ENCODE measurements at places on chromosomes 11 and 22. TPM values are rescaled to one million over a fixed set of nuclear protein-coding genes. Genes with fewer than 3 reads are reported as not detected.

GRCh38 chr11:230431-230830 lies 5.7 kb downstream of the SIRT3 start:
- no peak for DNase-seq

DNA sequence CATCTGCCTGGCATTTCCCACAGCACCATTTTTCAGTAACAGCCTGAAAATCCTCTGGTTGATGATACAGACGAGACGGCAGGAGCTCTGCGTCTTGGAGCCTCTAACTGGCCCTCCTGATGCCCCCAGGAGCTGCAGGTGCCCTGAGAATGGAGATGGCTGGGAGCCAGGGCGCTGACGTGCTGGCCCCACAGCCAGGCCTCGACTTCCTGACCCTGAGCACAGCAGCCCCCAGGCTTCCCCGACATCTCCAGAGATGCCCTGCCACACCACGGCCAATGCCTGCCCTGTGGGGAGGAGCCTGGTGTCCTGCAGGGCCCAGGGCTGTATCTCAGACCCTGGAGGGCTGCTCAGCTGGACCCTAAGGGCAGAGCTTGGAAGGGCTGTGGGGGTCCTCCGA lies 21.5 kb downstream of the TOLLIP start:
- no peak for DNase-seq

DNA sequence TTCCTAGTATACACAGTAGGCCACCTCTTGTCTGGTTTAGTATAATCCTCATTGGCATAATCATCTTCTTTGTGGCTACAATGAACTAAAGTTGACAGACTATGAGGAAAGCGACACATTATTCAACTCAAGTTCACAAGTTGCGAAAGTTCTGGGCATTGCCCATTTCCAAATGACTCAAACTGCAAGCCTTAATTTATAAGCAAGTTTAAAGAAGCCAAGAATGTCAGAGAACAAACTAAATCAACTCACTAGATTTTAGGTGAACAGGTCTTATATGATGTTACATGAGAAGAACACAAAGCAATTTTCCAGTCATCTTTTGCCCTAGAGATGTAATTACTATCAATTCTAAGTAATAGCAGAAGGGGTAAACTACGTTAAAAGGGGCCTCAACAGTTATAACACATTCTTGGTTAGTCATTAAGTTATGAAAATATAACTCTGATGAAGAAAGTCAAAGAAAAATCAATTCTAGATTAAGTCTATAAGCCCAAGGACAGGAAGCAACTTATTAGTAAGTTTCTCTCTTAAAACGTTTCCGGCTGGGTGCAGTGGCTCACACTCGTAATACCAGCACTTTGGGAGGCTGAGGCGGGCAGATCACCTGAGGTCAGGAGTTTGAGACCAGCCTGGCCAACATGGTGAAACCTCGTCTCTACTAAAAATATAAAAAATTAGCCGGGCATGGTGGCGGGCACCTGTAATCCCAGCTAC lies 21.5 kb downstream of the PICALM start:
- no peak for DNase-seq

GRCh38 chr11:59857439-59858434 lies 8.6 kb downstream of the TCN1 start:
- no peak for DNase-seq

Gene PYGM
- 55.6 TPM for total RNA-seq

GRCh38 chr11:66277471-66278362 lies at the start of gene CNIH2:
TSS of gene CNIH2 (plus strand) at chr11:66278175. CDS start at chr11:66278457, 282 bp downstream.
- DNase-seq: peak; percentile 79

DNA sequence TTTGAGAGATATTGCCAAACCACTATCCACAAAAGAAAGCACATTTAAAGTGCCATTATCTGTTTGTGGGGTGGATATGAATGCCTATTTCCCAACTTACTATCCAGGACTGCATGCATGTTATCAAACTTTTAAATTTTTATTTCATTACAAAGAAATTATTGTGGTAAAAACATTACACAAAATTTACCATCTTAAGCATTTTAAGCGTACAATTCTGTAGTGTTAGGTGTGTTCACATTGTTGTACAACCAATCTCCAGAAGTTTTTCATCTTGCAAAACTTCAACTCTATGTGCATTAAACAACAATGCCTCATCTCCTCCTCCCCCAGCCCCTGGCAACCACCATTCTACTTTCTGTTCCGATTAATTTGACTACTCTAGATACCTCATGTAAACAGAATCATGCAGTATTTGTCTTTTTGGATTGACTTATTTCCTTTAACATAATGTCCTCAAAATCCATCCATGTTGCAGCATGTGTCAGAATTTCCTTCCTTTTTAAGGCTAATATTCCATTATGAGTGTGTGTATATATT lies 17.6 kb upstream of the CD44 start:
- DNase-seq: no peak

Gene OR51E2
- total RNA-seq: not detected

DNA sequence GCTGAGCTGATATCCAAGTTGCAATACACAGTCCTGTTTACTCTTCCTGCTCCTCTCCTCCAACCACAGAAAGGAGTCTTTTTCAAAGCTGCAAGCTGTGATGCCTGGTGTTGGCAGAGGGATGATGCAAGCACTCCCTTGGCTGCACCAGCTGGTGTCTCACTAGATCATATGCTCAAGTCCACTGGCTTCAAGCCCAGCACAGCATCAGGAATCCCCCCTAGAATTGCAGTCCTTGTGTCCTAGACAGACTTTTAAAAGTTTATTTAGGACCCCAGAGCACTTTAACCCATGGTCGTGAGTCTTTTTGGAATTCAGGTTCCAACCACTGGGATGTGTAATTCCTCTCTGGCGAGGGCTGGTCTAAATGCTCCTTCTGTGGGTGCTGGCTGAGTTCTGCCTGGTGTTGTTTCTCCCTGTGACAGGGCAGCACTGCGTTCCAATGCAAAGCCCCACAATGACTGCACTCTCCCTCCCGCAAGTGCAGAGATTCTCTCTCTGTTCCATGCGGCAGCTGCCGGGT lies 1.9 kb upstream of the HEPN1 start:
- no peak for DNase-seq

Gene C11orf42
- not detected for total RNA-seq

Gene SCGB1C1
- total RNA-seq: not detected

- DNase-seq: no peak
Observed at GRCh38 chr11:87897071-87897470, 278.2 kb downstream of the RAB38 start.

- DNase-seq: peak; percentile 86
Observed at GRCh38 chr11:19633276-19633675, 79.4 kb upstream of the NAV2 start.

DNA sequence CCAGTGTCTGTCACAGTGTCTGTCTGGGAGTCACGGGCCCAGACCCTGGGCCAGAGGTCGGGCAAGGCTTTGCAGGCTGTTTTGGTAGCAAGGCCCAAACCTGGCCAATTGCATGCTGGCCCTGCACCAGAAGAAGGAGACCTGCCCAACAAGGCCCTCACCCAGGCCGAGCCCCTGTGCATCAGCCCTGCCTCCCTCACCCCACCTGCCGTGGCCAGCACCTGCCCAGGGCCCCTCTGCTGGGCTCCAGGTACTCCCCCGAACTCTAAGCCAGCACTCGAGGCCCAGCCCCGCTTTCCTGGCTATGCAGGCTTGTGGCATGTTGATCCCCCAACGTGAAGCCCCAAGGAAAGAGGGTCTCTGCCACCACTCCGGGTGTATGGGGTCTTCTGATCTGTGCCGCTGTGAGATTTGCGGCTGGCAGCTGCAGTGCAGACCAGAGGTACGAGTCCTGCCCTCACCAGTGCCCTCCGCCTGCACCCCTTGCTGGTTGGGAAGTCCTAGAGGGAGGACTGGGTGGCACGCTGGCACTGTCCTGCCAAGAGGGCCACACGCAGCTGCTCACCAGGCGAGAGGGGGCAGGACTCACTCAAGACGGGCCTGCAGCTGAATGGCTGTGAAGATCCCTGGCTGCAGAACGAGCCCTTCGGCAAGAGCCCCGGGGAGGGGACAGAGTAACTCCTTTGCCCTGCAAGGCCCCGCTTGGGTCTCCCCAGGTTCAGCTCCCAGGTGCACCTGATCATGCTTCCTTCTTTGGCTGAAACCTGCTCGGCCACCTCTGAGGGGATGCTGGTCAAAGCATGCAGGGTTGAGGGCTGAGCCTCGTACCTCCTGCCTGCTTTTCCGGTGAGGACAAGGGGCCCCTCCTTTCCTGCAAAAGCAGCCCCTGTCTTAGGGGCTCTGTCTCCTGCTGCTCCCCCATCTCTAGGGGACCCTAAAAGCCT lies 6.7 kb upstream of the SEPTIN5 start:
- DNase-seq: no peak

Gene SAC3D1
- 7.7 TPM for total RNA-seq

Gene CATSPER1
- not detected for total RNA-seq

DNA sequence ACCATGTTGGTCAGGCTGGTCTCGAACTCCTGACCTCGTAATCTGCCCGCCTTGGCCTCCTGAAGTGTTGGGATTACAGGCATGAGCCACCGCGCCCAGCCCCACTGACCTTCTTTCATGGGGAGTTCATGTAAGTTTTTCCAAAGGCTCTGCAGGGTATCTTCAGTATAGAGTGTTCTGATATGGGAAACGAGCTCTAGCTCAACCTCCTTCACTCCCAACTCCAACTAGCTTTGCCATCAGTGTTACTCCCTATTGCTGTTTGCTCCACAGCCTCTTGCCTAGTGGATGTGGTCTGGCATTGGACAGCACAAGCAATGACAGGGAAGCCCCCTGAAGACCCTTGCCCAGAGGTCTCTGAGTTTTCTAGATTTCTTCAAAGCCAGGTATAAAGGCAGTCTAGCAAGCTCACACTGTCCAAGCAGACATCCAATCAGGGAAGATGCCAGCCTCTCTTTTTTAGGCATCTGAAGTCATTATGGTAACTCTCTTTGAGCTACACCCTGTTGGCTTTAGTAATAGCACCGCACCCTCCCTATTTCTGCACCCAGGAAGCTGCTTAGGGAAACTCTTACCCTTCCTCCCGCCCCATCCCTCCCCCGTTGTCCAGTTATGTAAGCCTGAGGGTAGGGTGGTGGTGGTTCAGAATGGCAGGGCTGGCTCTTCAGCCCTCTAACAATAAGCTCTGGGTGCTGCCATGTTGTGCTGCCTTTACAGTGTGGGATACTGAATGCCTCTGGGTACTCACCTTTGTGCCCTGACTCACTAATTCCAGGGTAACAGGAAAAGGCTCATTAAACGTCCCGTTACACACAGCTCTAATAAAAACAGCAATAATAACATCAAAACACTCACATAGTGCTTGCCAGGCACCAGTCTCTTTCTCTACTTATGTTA lies 41.4 kb upstream of the CLDN5 start:
- DNase-seq: no peak

GRCh38 chr11:10317151-10317755 lies 12.4 kb downstream of the ADM start:
- DNase-seq: no peak

- no peak for DNase-seq
Observed at GRCh38 chr11:115153135-115153534, 351.1 kb downstream of the CADM1 start.

GRCh38 chr11:2129308-2129698 lies 9.9 kb downstream of the IGF2 start:
- no peak for DNase-seq

- DNase-seq: peak; percentile 88
Observed at GRCh38 chr22:28009272-28009827, 90.3 kb upstream of the PITPNB start.

GRCh38 chr11:65585396-65586246 lies 9.8 kb downstream of the EHBP1L1 start:
- DNase-seq: peak; percentile 73

- DNase-seq: no peak
Observed at GRCh38 chr11:135036488-135037297, 624.7 kb upstream of the B3GAT1 start.

DNA sequence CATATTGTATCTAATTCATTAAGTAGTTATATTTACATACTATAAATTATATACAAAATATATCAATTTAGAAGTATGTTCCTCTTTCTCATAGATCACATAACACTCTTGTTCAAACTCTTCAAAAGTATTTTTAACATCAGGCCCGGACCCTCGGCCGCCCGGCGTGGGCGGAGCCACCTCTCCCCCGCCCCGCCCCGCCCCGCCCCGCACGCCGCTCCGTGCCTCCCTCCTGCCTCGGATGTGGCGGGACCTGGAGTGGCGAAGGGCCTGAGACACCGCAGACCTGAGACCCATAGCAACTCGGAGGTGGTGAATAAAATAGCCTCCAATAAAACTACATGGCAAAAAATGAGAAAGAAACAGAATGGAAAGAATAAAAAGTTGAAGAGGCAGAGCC lies 105.9 kb upstream of the BDNF start:
- DNase-seq: peak; percentile 18

- no peak for DNase-seq
Observed at GRCh38 chr11:74714904-74715303, 16.3 kb downstream of the CHRDL2 start.

DNA sequence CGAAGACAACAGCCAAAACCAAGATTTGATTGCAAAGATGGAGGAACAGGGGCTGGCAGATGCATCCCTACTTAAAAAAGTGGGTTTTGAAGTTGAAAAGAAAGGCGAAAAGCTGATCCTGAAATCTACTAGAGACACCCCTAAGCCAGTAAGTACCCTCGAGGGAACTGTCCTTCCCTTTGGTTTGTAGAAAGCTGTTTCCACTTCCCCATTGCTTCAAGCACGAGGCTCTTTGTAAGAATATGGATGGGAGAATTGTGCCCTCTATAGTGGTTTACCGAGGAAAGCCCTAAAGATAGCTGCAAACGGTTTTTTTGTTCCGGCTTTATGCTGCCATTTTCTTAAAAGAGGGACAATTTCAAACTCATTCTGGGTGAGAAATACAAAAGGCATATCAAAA lies 133.9 kb downstream of the WNT7B start:
- no peak for DNase-seq

Gene SEPTIN5
- 172 TPM for total RNA-seq

DNA sequence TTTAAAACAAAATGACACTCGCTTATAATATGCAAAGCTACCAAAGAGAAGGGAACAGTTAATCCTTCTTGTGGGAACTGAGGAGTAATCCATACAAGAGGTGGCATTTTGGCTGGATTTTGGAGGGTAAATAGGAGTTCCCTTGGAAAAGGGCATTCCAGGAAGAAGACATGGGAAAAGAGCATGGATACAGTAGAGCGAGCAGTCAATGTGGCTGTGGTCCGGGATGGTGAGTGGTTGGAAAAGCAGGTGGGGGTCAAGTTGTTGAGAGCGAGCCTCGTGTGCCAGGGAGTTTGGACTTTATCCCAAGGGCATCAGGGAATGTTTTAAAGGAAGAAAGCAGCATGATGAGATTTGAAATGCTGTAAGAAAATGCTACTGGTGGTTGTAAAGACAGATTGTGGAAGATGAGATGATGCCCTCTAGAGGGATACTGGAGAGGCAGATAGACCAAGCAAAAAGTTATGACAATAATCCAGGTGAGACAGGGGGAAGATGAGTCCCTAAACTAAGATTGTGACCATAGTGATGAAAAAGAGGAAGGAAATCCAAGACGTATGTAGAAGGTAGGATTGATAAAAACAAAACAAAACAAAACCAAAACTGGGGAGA lies 3.8 kb upstream of the MMP7 start:
- no peak for DNase-seq

- no peak for DNase-seq
Observed at GRCh38 chr11:128962896-128963295, 20.2 kb upstream of the TP53AIP1 start.
